ENCODE measurements at places on chromosomes 2 and 18.

DNA sequence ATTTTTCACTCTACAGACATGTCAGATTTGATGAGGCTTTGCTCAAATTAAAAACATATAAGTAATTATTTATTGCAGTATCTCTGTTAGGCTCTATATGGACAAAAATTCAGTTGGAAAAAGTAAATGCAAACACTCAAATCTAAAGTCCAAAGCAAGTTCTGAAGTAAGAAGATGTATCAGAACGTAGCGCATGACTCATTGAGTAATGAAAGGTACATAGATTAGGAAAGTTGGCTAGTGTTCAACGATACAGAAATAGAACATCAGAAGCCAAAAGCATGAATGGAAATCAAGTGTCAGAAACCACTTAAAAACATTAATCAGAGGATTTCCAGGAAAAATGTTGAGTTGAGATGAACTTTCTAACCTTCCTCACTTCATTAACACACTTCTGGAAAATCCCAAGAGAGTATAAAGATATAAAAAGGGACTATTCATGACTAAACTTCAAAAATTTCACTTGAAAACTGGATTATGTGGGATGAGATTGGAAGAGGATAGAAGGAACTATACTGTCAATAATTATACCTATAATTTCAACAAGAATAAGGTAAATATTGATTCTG lies 494.1 kb downstream of the LRRTM4 start:
- no peak for DNase-seq

GRCh38 chr2:60555066-60555782 lies 1.8 kb upstream of the BCL11A start:
- DNase-seq = peak; percentile 28

- no peak for DNase-seq
Measured at GRCh38 chr2:62382122-62382521, 123.9 kb downstream of the TMEM17 start.

GRCh38 chr2:199895406-199895805 lies 15.7 kb upstream of the C2orf69 start:
- no peak for DNase-seq

DNA sequence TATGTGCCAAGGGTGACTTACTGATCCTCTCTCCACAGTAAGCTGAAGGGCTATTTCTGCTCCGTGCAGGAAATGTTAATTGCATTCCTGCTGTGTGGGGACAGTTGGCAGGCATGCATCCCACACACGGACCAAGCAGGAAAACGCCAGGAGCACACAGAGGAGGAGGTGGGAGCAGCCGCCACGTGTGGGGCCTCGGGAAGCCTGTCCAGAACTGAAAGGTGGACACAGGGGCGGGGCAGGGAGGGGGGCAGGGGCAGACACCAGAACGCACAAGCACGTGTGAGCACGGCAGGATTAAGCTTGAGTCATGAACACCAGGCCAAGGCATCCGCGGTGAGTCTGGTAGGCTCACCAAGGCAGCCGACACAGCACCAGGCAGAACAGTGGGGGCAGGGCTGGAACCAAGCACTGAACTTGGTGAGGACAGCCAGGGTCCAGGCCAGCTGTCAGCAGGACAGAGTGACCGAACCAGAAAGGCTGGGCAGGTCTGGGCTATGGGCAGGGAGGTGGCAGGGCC lies 177.1 kb downstream of the EIPR1 start:
- DNase-seq = no peak

DNA sequence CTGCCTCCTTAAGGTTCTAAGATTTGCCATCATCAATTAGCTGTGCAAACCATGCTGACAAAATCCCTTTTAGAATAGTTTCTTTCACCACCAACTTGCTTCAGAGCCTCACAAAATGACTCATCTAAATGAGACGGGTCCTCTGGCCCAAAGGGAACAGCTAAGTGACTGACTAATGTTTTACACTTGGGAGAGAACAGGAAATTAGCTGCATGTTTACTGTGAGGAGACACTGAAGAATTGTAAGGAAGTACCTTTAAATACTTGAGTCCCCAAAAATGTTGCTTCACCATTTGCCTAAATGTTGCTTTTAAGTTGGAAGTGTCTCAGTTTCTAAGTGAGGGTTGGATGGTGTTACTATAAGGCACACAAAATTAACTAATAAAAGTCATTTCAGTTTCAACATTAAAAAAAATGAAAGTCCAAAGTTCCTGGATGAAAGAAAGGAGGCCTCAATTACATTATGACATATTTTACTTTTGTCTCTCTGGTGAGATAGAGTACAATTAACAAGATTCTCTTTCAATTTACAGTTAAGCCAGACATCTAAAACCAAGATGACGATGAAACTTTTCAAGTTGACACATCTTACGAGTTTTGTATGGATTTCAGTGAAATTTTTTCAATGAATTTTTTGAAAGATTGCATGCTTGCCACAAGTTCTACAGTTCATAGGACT lies 229.1 kb upstream of the FN1 start:
- no peak for DNase-seq

- peak; percentile 6 for DNase-seq
Measured at GRCh38 chr2:120770176-120770575, 34.5 kb downstream of the GLI2 start.

Measured in left ventricle myocardium inferior (tissue), 1 donor.